Mesothelial cell of epicardium (in vitro differentiated cells): ENCODE measurements at places on chromosomes 1 and 21. TPM values are rescaled to one million over a fixed set of nuclear protein-coding genes. Genes with fewer than 3 reads are reported as not detected.
A peak's percentile ranks its signal among the peaks of the same experiment; 100 is the strongest.

DNA sequence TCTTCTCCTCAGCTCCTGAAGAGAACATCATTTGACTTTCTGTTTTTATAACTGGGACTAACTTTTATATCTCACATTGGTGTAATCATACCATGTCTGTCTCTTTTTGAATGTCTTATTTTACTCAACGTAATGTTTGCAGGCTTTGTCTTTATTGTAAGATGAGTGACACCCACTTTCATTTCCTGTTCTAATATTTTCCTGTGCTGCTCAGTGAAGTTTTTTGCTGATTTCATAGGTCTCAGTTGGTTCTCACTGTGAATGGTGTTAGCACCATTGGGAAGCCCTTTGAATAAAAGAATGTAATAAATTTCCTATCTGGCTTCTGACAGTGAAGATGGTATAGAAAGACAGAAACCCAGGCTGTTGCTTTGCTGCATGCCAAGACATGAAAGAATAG lies 84.0 kb downstream of the RAVER2 start:
- H3K4me3 ChIP-seq: no peak overlapping the region
- H3K4me1 ChIP-seq: no peaks in the 10 kb centered on the region
- DNase-seq: no peak
- no peak overlapping the region for H3K27ac ChIP-seq
- H3K36me3 ChIP-seq: peaks cover 18% of the 10 kb centered on the region

The PMVK gene
- 19.7 to 21.2 TPM (median 20.5 TPM) in 3 replicates for total RNA-seq

- H3K27me3 ChIP-seq: no peaks in the 10 kb centered on the region
- H3K4me3 ChIP-seq: no peak overlapping the region
- no peak for DNase-seq
- no peaks in the 10 kb centered on the region for H3K36me3 ChIP-seq
- no peak overlapping the region for H3K27ac ChIP-seq
Observed at GRCh38 chr1:98306517-98307089, 354.9 kb upstream of the SNX7 start.

DNA sequence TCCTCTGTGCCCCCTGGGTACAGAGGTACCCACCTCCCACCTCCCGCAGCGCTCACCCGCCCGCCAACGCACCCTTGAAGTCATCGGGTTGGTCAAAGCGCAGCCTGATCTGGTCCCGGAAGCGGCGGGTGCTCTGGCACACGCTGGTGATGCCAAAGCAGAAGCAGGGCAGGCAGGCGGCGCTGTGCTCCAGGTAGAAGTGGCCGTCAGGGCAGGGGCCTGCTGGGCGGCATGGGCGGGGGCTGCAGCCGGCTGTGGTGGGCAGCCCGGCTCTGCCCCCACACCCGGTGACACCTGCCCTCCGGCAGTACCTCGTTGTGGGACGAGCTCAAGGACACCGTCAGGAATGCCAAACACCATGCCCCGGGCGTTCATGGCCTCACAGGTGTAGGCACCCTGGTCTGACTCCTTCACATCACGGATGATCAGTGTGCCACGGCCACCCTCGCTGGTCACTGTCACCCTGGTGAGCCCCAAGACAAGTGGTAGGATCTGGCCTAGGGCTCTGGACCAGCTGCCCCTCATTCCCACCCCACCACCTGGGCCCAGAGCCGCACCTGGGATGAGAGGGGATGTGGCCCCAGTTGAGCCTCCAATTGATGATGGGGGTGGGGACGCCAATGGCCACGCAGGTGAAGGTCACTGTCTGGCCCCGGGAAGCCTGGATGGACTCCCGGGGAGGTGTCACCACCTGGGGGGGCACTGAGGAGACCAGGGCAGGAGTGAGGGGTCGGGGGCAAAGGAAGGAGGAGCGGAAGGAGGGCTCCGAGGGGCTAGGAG lies 52.5 kb downstream of the HSPG2 start:
- H3K4me3 ChIP-seq: no peak overlapping the region
- peaks cover 23% of the 10 kb centered on the region for H3K36me3 ChIP-seq
- no peak for DNase-seq
- H3K27ac ChIP-seq: no peak overlapping the region
- H3K27me3 ChIP-seq: no peaks in the 10 kb centered on the region
- no peaks in the 10 kb centered on the region for H3K4me1 ChIP-seq

The DENND2C gene
- total RNA-seq: 2.2 to 2.4 TPM (median 2.3 TPM) in 3 replicates

GRCh38 chr1:98904684-98905083 lies 100.0 kb downstream of the PLPPR5 start:
- H3K4me1 ChIP-seq: peaks cover 13% of the 10 kb centered on the region
- H3K4me3 ChIP-seq: no peak overlapping the region
- H3K27ac ChIP-seq: no peak overlapping the region
- H3K36me3 ChIP-seq: no peaks in the 10 kb centered on the region

DNA sequence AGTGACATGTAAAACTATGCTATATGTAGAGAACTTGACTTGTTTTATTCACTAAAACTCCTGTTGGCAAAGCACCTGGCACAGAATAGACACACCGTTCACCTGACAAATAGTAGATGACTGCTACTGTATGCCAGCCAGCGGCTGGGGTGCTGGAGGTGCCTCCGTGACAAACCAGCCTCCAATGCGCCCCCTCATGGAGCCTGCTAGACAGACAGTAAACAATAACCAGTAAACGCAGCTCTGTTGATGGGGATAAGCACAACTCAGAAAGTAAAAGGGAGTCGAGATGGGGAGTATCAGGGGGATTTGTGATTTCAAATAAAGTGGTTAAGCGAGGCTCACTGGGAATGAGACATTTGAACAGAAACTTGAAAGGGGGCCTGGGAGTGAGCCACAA lies 107.2 kb downstream of the PRDM2 start:
- H3K27me3 ChIP-seq: no peaks in the 10 kb centered on the region
- H3K27ac ChIP-seq: no peak overlapping the region
- DNase-seq: no peak
- no peaks in the 10 kb centered on the region for H3K4me1 ChIP-seq

DNA sequence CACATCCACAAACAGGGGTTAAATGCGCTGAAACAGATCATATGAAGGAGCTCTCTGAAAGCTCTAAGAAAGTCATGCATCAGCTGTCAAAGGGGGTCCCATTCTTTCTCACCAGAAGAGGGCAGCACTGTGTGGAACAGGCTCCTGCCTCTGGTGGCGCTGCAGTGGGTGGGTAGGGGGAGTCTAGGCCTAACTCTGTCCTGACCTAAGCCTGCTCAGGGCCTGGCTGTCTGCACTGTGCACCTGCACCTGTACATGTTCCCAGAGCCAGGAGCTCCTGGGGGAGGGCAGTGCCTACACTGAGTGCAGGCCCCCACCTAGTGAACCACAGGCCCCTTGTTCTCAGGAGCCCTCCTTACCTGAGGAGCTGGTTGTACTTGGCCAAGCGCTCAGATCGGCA lies 16.0 kb downstream of the ENO1 start:
- H3K4me1 ChIP-seq: peaks cover 3% of the 10 kb centered on the region
- no peaks in the 10 kb centered on the region for H3K27me3 ChIP-seq
- H3K4me3 ChIP-seq: no peak overlapping the region
- peaks cover 44% of the 10 kb centered on the region for H3K36me3 ChIP-seq
- DNase-seq: no peak

The ERICH3 gene
- not detected in 3 replicates for total RNA-seq

GRCh38 chr1:183832459-183832858 lies 27.5 kb downstream of the RGL1 start:
- H3K27ac ChIP-seq: no peak overlapping the region

DNA sequence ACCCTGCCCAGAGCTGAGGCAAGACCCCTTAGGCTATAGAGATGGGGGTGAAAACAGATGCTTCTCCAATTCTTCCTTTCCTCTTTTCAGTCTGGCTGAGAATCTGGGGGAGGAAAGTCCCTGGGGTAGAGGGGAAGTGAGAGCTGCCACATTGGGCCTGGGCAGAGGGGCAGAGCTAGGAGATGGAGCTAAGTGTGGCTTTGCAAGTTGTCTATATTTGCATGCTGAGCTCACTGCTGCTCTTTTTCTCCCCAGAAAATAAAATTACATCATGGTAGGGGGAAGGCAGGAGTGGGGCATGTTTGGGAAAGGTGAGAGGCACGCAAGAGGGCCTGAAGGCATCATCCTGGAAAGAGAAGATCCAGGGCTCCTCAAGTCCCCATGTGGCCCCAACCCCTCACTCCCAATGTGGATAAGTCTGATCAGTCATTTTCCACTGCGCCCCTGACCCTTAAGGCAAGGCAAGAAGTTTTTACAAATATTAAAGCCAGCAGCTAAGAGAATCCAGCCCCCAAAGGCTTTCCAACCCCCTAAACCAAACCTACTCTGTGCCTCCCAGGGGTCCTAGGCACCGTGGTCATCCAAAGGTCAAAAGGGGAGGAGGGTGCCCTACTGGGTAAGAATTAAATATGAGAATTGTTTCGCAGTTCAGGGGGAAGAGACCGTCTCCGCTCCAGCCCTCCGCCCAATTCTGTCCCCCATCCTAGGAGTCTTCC lies 500 bp upstream of the PEA15 start:
- peak overlapping the region; percentile 82 for H3K27ac ChIP-seq
- H3K27me3 ChIP-seq: no peaks in the 10 kb centered on the region
- H3K4me3 ChIP-seq: peak overlapping the region; percentile 81
- no peak for DNase-seq
- peaks cover 41% of the 10 kb centered on the region for H3K4me1 ChIP-seq

GRCh38 chr1:199522338-199522737 lies 505.2 kb upstream of the NR5A2 start:
- DNase-seq: no peak
- H3K27me3 ChIP-seq: no peaks in the 10 kb centered on the region
- H3K36me3 ChIP-seq: no peaks in the 10 kb centered on the region
- no peak overlapping the region for H3K4me3 ChIP-seq
- no peak overlapping the region for H3K27ac ChIP-seq
- no peaks in the 10 kb centered on the region for H3K4me1 ChIP-seq

The ADAMTSL4 gene
- 16.1 to 18.0 TPM (median 16.6 TPM) in 3 replicates for total RNA-seq

- H3K36me3 ChIP-seq: no peaks in the 10 kb centered on the region
- no peak for DNase-seq
- H3K27me3 ChIP-seq: no peaks in the 10 kb centered on the region
- peaks cover 45% of the 10 kb centered on the region for H3K4me1 ChIP-seq
Observed at GRCh38 chr1:23577056-23578004, 18.0 kb upstream of the ID3 start.

The DDR2 gene
- total RNA-seq: 54.4 to 60.0 TPM (median 58.1 TPM) in 3 replicates

GRCh38 chr1:4107291-4107690 lies 207.2 kb upstream of the C1orf174 start:
- H3K27me3 ChIP-seq: peaks cover 12% of the 10 kb centered on the region
- no peak for DNase-seq
- no peaks in the 10 kb centered on the region for H3K36me3 ChIP-seq

GRCh38 chr1:83766241-83766691 lies 232.7 kb downstream of the TTLL7 start:
- no peak for DNase-seq
- H3K27ac ChIP-seq: no peak overlapping the region
- peaks cover 3% of the 10 kb centered on the region for H3K27me3 ChIP-seq
- H3K4me1 ChIP-seq: peaks cover 47% of the 10 kb centered on the region

GRCh38 chr1:155989242-155990004 lies 11.1 kb upstream of the ARHGEF2 start:
- no peak overlapping the region for H3K27ac ChIP-seq
- no peaks in the 10 kb centered on the region for H3K36me3 ChIP-seq
- H3K27me3 ChIP-seq: no peaks in the 10 kb centered on the region
- DNase-seq: peak; percentile 81

- H3K4me1 ChIP-seq: peaks cover 60% of the 10 kb centered on the region
- no peaks in the 10 kb centered on the region for H3K27me3 ChIP-seq
- peak overlapping the region; percentile 86 for H3K27ac ChIP-seq
- peaks cover 2% of the 10 kb centered on the region for H3K36me3 ChIP-seq
Observed at GRCh38 chr1:8625491-8625890, 191.9 kb downstream of the RERE start.
